ENCODE measurements at places on chromosomes 2 and 18.

DNA sequence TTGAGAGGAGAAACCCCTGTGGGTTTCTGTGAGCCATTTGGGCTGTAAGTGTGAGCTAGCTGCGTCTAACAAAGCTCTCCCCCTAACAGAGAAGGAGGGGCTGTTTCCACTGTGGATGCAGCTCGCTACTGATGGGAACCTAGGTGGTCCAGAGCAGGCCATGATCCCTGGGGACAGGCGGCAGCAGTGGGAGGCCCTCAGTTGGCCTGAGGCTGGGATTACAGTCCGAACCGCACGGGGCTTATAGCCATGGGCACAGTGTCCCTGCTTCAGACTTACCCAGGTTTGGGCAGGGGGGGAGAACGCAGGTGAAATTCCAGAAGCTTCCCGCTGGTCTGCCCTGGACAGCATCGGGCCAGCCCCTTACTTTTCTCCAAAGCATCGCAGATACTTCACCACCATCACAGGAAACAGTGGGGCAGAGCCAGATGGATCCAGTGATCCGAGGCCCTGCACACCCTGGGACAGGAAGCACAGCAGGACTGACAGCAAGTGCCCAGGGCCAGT, 139.4 kb downstream of the SEPTIN10 start:
- DNase-seq, result no peak

- no peak for DNase-seq
These were observed 9.0 kb downstream of the SNORC start for GRCh38 chr2:232878855-232879617.

GRCh38 chr2:85785027-85785822, 31.4 kb downstream of the ATOH8 start:
- no peak for DNase-seq

DNA sequence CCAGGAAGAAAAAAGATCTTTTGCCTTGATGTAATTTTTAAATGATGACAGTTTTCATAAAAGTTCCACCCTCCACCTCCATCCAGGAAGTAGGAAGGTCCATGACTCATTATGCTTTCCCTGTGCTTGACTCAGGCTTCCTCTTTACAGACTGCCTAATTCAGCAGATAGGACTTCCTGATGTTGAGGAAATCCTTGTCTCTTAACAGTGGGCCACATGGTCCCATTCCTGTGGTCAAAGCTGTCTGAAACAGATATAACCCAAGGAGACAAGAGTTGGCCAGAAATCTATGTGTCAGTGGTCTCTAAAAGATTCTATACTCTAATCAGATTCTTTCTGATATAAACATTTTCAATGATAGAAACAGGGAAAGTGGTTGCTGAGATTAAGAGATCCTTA, 119.1 kb downstream of the BAZ2B start:
- DNase-seq, result no peak

- DNase-seq, result no peak
These were observed 70.8 kb upstream of the STK17B start for GRCh38 chr2:196242131-196242620.
